ENCODE measurements at places on chromosomes 2 and 18. TPM values are rescaled to one million over a fixed set of nuclear protein-coding genes. Genes with fewer than 3 reads are reported as not detected.
A peak's percentile ranks its signal among the peaks of the same experiment; 100 is the strongest.

DNA sequence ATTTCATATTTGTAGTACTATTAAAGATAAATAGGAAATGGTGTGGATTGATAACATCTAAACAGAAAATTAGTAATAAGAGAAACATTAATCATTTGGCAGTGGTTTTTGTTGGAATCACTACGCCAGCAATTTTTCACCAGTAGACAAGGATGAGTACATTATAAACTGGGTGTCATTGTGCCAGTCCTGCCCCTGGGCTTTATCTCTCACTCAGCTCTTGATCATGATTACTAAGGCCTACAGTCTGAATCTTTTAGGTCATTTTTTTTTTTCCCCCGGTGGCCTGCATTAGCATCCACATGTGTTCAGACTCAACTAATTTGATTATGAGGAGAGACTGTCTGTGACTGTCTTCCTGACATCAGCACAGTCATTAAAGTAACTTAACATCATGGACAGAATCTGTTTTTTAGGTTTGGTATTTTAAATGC is 16.2 kb downstream of the GULP1 start:
- no peak for DNase-seq

DSG4 gene
- polyA plus RNA-seq: 0.03 TPM

GRCh38 chr18:77023102-77023782 is 109.3 kb downstream of the MBP start:
- peak; percentile 18 for DNase-seq

DNA sequence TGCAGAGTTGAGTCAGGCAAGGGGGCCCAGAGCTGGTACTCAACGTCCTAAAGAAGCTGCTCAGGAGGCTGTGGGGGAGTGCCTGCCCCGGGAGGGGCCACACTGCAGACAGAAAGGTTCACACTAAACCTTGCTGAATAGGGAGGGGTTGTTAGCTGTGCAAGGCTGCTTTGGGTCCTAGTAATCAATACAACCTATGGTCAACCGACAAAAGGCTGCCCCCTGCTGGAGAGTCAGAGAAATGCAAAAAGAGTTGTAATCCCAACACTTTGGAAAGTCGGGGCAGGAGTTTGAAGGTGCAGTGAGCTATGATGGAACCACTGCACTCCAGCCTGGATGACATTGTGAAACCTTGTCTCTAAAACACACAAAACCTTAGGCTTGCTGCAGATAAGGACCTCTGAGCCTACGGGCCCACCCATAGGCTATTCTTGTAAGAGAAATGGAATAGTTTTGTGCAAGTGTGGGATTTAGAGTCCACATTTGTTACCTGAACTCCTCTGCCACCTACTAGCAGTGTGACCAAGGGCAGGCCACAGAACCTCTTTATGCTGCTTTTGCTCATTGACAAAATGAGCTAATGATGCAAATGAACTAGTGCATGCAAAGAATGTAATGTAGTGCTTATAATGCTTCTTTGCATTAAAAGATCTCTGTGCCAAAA is 81.5 kb downstream of the PRPF40A start:
- no peak for DNase-seq

GRCh38 chr2:161369311-161369710 is 46.8 kb upstream of the TBR1 start:
- DNase-seq: no peak

- no peak for DNase-seq
These were observed 52.2 kb upstream of the TGIF1 start for GRCh38 chr18:3397786-3398185.

DNA sequence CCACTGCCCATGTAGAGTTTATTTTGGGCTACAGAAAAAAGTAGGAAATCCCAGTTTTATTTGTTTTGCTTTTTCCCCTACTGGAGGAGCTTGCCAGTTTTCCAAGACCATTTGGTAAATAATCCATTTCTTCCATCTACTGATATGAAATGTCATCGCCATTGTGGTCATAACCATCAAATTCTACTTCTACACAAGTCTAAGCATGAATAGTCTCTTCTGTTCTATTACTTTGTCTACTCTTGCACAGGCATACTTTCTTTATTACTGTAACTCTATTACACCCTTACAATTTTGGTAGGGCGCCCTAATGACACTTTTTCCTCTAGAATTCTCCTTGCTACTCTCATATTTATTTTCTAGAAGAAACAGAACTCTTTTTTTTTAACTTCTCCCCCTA is 120.7 kb downstream of the ATAD2B start:
- no peak for DNase-seq

CXCR2 gene
- polyA plus RNA-seq: 0.08 TPM

DNA sequence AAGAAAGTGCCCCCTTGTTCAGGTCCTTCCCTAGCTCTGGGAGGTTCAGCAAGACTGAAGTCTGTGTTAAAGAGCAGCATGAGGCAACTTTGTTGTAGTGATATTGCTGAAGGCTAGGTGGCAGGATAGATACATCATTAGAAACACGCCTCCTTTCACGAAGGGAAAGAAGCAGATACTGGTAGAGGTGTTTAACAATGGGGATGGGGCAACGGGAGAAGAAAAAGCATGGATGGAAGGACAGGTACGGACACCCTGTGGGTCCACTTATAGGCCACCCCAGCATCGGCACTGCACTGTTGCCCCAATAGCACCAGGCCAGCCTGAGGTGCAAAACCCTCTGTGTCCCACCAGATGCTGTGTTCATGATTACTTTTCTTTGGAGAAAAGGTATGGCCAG is 3.5 kb upstream of the IGFBP5 start:
- no peak for DNase-seq

ATP9B gene
- polyA plus RNA-seq: 31.4 TPM

DNA sequence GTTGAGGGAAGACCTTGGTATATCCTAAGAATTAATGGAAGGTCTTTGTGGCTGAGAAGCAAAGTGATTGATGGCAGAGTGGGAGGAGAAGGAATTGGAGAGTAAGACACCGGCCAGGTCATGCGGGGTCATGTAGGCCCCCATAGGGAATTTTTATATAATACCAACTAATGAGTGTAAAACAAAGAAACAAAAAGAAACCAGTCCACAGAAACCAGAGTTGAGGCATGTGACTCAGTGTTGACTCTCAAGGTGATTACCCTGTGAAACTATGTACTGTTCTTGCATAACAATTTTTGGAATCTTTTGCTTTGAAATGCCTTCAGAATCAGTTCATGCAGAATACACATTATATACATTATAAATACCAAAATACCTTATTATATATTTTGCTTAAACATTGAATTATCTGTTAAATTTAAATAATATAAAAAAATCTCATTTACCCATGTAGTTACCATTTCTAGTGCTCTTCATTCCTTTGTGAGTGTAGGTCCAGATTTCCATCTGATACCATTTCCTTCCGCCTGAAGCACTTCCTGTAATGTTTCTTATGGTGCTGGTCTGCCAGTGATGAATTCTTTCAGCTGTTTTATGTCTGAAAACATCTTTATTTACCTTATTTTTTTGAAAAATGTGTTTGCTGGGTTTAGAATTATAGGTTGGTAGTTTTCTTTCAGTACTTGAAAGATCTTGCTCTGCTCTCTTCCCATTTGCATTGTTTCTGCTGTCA is 8.6 kb downstream of the CLIP4 start:
- DNase-seq: no peak

DNA sequence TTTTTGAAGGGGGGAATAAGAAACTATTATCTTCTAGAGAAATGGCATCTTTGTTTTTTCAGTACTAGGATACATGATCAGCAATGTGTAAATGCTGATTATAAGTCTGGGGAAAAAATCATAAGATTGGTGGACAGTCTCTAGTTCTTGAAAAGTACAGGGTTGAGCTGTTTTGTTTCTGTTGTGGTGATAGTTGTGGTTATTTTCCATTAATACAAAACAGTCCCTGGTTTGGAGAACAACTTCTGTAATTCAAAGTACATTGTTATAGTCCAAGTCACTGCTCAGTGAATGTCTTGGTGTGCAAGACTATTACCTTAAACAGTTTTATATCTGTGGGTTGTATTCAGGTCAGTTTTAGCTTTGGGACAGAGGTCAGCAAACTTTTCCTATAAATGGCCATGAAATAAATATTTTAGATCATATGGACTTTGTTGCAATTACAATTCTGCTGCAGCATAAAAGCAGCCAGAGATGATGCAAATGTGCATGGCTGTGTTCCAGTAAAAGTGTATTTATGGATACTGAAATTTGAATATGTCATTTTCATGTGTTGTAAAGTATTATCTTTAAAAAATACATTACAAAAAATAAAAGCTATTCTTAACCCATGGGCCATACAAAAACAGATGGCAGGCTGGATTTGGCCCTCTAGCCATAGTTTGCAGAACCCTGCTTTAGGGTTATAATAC is 111.0 kb downstream of the CERS6 start:
- DNase-seq: no peak

- no peak for DNase-seq
These were observed 11.2 kb downstream of the ATP8B1 start for GRCh38 chr18:57791911-57792310.

DNA sequence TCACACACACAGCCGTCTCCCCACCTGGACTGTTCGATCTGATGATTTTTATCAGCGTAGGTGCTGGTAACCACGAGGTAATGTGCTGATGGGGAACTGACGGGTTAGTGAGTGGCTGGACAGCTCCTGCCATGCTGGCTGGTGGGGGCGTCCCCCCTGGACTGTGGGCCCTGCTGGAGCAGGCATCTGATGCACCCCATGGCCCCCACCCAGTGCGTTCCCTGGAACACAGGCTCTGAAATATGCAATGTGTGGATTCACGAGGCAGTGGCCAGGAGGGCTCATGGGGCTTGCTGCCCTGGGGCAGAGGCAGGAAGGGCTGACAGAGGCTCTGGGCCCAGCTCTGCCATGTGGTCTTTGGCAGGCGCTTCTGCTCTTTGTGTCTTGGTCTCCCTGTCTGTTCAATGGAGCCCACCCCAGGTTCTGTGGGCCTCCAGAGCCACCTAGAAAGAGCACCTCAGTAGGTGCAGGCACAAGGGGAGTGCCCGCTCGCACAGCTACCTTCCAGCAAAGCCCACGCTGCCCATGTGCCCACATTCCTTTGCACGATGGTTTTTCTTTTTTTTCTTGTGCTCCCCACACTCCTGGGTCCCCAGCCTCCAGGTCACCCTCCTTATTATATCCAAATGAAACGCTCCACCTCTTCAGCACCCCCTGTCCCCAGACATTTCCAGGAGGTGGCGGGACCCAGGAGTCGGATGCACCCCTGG is 10.3 kb upstream of the PXDN start:
- DNase-seq: no peak

C2orf49 gene
- polyA plus RNA-seq: 26.4 TPM

DNA sequence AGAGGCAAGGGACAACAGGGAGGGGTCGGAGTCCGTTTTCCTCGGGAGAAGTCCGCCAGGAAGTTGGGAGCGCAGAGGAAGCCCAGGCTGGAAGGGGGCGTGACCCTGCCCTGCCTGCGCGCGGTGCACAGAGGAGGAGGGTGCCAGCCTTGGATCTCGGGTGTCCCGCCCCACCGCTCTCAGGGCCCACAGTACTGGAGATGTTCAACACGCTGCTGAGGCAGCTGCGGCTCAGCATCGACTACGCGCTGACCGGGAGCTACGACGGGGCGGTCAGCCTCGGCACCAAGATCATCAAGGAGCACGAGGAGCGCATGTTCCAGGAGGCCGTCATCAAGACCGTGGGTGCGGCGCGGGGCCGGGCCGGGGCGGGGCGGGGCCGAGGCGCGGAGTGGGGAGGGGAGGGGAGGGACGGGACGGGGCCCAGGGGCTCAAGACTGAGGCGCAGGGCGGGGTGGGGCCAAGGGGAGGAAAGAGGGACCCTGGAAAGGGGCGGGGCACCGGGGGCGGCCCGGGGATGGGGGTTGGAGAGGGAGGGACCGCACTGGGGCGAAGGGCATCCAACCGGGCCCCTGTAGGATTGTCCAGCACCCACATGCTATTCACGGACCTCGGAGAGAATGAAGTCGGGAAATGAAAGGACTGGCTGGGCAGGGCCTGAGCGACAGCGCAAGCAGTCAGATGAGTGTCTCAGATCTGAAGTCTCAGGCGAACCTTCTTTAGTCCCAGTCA is 36.6 kb downstream of the POMC start:
- DNase-seq: no peak

PRKD3 gene
- 53.1 TPM for polyA plus RNA-seq

- DNase-seq: no peak
These were observed 334.0 kb downstream of the TRIB2 start for GRCh38 chr2:13050764-13051163.

DNA sequence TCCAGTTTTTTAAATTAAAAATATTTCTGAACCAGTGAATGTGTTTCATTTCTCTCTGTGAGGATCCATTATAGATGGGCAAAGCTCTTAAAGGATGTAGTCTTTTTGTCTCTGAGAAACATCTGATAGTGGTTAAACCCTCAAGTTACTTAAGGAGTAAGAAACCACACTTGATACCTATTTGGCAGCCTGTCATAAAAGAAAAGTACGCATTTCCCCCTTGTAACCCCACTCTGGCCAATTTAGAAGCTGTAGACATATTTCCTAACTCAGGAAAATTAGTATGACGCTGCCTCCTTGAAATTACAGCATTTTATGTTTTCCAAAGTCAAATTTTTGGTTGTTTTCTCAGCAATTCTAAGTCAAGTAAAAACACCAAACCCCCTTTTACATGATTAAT is 2.0 kb downstream of the STAT4 start:
- DNase-seq: no peak

DGUOK gene
- polyA plus RNA-seq: 59.3 TPM

PNO1 gene
- polyA plus RNA-seq: 17.0 TPM

- DNase-seq: no peak
These were observed at the start of gene RBMS1 for GRCh38 chr2:160493227-160494028. Gene RBMS1, minus strand, starts transcription at chr2:160493807. Its CDS starts 444 bp downstream, at chr2:160493363.

GRCh38 chr2:12262681-12263436 is 453.9 kb upstream of the TRIB2 start:
- no peak for DNase-seq

GRCh38 chr2:148640767-148641166 is 3.8 kb upstream of the EPC2 start:
- no peak for DNase-seq

DNA sequence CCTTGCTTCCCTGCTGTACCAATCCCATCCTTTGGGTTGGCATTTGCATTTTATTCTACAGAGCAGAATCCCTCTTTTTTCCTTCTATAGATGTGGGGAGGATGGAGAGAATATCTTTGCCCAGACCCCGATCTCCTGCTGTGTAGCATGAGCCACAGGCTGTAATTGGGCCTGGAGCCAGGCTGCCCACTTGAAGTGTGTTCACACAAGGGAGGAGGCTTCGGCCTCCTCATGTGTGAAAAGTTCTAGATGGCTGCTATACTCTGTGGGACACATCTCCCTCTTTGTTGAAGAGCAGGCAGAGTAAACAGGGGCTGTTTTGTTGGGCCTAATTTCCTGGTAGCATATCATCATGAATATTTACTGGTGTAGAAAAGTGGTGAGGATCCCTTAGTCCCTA is 126.3 kb downstream of the XRCC5 start:
- no peak for DNase-seq

DNAH7 gene
- 9.5 TPM for polyA plus RNA-seq
